ENCODE measurements at places on chromosomes 2 and 18.

- DNase-seq = no peak
These were observed 263.9 kb downstream of the GLI2 start for GRCh38 chr2:120999377-121000097.

DNA sequence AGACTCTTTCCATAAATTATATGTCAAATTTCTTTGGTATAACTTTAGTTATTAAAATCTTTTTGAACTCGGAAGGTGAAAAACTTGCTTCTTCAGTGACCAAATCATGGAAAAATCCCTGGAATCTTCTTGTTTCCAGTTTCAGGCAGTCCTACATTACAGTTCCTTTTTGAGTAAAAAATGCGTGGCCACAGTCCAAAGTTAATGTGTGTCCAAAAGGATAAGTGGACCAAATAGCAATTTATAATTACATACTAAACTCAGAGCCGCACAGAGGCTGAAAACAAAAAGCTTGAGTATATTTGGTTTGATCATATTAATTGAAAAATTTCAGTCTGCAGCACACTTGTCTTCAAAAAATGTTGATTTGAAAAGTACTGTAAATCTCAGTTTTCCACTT lies 28.4 kb upstream of the DYNC2LI1 start:
- no peak for DNase-seq

DNA sequence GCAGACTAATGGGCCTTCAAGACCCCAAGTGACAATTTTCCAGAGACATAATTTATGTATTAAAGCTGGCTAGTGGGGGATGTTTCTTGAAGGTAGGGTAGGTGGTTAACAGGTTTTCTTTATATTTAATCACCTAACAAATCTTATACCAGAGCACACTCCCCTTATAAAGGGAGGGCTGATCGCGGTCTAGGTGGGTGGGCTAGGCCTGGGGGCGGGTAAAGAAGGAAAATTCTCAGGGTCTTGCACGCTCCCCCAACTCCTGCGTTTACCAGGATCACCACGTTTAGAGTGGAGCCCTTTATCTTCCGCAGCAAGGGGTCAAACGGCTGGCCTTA lies 19.9 kb upstream of the CXXC1 start:
- DNase-seq = no peak

DNA sequence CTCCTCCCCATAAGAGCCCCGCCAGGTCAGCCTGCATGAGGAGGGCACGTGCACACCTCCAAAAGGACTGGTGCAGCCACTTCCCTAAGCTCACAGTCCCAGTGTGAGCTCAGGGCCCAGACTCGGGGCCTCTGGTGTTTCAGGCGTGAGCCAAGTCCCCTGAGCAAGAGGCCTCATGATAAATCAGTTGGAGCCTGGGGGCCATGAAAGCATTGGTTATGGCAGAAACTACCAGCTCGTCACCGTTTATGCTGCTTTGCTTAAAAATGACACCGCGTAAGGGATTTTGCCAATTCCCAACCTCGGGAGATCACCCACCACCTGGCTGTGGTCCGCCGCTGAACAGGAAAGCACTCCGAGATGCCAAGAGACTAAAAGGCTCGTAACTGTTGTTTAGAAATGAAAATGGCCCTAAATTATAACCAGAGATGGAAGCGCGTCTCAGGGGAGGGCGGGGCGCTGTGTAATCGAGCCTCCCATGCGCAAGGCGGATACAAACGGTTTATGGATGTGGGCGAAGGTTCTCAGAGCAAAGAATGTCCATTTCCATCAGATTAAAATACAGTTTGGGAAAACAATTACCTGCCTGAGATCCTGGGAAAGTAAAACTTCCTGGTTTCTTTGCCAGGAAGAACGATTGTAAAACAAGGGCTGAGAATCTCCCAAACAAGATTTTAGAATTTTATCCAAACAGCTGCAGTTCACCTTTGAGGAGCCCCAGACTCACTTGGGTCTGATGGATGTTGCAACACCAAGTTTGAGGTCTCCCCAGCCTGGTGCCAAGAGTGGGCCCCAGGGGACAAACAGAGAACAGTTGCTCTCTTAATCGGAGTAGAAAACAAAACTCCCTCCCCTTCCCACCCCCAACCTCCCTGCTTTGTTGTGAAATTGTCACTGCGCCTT lies 141.4 kb downstream of the BCL2 start:
- DNase-seq = no peak

- DNase-seq = no peak
These were observed 121.5 kb downstream of the EIPR1 start for GRCh38 chr2:3256157-3256556.

DNA sequence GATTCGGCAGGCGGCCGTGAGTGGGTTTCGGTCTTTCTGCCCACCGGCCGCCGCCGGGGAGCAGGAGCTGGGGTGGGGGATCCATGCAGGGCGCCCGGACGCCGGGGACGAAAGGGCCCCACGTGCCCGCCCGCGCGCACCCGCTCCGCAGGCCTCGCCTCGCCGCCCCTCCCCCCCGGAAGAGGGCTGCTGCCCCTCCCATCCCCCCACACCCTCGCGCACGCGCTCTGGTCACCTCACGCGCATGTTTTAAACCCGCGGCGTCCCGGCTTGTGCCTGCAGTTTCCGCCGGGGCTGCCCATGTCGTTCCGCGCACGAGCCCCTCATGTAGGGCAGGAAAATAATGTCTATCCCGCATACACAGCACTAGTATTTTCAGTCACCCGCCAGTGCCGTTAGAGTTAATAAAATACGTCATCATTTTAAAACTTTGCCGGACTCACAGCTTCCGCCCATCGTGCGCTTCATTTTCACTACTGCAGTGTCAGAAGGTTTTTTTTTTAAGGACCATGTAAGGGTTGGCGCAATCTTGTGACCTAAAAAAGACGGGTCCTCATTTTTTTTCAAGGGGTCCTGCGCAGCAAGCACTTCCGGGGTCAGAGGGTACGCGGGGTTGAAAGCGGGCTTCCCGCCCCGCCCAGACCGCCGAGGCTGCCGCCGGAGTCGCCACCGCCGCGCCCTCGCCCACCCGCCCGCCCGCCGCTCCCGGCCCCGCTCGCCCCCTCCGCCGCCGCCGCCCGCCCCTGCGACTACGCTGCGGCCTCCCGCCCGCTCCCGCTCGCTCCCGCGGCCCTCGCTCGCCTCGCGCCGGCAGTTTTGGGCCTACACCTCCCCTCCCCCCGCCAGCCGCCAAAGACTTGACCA lies at the start of gene PCBP1:
PCBP1 (plus strand) TSS at position 640 of the 864 bp plus-strand sequence. CDS start 267 bp downstream, outside the sequence.
- DNase-seq = peak; percentile 93

GRCh38 chr2:85838641-85839040 lies 50.1 kb downstream of the ST3GAL5 start:
- no peak for DNase-seq

- no peak for DNase-seq
These were observed 437.2 kb upstream of the NRXN1 start for GRCh38 chr2:51469102-51469501.

DNA sequence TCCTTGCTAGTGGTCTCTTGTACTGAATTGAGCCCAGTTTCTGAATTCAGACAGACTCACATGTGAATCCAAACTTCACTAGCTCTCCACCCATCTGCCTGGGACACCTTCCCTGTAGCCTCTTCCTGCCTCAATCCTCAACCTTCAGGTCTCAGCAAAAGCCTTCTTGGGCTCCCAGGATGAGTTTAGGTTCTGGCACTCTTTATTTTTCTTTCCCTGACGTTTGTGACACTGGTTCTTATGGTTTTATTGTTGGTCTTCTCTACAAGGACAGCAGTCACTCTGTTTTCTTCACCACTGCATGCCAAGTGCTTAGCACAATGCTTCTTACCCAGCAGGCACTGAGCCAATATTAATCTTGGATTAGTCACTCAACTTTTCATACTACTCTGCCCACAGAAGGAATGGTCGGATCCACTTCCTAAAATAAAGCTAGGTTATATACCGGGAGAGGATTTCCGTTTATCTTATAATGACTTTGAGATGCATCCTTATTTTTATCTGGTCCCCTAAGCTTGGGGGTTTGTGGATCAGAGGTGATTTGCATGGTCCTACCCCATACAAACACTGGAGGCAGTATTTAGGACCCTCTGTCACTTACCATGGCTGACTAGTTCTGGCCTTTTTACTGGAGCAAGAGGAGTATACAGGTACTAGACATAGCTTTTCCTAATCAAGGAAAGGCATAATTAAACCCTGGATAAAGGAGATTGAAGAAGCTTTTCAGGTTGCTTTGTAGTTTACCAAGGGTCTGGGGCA lies 186.3 kb downstream of the MYCN start:
- DNase-seq = no peak

DNA sequence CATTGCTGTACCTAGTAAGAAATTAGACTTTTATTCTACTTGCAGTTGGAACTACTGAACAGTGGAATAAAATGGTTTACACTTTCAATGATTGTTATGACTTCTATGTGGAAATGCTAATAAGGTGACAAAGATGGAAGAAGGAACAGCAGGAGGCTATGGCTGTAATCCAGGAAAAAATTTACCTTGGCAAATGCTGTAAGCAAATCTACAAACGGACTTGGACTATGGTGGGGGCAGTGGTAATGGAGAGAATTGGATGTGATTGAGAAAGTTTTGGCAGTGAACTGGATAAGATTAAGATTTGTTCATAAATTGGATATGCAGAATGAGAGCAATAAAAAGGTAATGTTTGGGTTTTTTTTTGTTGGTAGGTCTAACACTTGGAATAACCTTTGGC lies 111.0 kb upstream of the ERBB4 start:
- no peak for DNase-seq

DNA sequence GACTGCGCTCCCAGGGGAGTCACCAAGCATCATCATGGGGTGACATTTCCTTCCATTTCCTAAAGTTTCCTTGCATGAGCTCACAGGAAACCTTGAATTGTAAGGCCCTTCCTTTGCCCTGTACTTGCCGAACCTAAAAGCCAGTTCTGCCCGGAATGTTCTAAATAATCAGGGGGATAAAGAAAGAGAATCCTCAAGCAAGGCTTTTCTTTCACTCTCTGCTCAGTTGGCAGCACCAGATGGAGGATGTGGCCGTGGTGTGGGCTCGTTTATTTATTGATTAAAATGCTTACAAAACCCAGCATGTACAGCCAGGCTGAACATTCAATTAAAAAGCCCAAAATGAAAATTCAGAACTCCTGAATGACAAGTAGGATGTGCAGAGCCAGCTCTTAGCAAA lies 170.5 kb downstream of the SH3RF3 start:
- DNase-seq = no peak

DNA sequence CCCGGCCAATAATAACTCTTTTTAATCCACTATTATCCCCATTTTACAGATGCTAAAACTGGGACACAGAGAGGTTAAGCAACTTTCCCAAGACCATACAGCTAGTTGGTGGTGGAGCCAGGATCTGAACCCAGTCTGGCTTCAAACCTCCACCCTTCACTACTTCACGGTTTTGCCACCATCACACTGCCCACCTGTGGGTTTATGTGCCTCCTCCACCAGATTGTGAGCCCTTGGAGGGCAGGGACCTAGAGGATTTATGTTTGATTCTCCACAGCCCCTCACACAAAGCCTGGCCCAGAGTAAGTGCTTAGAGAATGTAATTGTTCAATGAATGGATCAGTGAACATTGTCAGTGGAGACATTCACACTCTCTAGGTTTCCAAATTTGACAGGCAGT lies 153.4 kb upstream of the MYCN start:
- no peak for DNase-seq

DNA sequence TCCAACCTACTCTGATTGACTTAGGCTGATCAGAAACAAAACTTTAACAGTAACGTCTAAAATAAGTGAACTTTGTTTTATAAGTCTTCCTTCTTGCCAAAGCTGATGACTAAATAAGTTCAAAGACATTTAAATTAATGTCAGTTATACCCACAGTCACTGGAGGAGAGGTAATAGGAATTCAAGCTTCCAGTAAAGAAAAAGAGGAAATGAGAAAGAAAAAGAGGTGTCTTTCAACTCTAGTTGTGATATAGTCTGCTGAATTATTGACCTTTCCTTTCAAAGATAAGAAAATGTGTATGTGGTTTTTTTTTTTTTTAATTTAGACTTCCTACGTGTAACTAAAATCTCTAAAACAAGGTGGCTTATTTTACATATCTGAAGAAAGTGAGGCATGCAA lies 191.5 kb downstream of the SLC8A1 start:
- no peak for DNase-seq

GRCh38 chr2:150449856-150450255 lies 37.6 kb downstream of the RND3 start:
- no peak for DNase-seq

DNA sequence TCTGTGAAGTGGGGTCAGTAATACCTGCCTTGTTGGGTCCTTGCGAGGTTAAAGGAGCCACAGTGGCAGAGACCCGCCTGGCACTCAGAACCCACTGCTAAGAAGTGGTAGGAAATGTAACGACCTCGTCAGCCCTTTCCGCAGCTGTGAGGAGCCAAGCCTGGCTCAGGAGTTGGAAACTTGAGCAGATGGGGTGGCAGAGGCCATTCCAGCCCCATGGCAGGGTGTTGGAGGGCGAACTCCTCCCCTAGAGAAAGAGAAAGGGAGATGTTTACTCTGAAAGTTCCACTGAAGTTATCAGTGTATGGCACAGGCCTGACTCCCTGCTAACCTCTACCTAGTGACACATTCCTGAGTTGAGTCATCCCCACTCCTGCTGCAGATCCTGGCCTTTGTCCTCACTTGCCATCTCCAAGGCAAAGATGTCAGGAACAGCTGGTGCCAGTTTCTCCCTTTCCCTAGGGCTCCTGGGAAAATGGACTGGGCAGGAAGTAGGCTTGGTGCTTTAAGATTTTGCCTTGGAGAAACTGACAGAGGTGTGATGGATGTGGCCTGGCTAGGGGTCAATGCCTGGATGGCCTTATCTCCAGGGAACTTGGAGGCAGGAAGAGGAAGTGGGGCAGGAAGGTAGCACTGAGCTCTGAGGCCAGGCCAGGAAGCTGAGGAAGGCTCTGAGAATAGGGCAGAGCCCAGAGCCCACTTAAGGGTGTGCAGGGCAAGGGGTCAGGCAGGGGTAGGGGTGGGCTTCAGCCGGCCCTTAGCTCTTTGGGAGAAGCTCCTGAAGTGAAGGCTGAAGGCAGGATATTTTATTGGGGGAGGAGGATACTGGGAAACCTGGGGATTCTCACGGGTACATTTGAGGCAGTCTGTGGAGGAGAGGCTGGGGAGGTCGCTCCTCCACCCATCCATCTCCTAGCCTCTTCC lies 888 bp downstream of the VAMP5 start:
- DNase-seq = no peak

DNA sequence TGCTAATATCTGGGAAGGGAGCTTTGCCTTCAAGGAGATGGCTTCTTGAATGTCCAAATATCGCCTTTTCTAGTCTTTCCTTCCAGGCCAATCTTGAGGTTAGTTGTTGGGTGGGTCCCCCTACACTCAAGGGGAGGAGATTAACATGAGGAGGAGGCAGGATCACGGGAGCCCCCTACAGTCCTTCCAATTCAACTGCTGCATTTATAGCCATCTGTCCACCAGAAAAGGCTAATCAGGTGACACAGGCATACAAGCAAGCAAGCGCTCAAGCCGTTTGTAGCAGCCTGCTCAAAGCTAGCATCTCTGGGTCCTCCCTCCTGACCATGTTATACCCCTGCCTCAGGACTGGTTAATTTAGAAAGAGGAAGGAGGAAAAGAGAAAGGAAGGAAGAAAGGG lies 87.6 kb downstream of the MRPS9 start:
- no peak for DNase-seq

GRCh38 chr2:189613650-189614420 lies 33.2 kb upstream of the SLC40A1 start:
- no peak for DNase-seq
